Stimulated activated CD4-positive, alpha-beta T cell treated with anti-CD3 and anti-CD28 coated beads, Interleukin-1b, Interleukin-23, amount 100 ng/mL, for 48 hours (primary cell): ENCODE measurements at places on chromosomes 12 and 14.
A peak's percentile ranks its signal among the peaks of the same experiment; 100 is the strongest.

GRCh38 chr12:72388322-72388721, 116.2 kb downstream of the TRHDE start:
- no peak for DNase-seq

GRCh38 chr14:75432411-75432810, 4.6 kb downstream of the JDP2 start:
- DNase-seq: no peak

DNA sequence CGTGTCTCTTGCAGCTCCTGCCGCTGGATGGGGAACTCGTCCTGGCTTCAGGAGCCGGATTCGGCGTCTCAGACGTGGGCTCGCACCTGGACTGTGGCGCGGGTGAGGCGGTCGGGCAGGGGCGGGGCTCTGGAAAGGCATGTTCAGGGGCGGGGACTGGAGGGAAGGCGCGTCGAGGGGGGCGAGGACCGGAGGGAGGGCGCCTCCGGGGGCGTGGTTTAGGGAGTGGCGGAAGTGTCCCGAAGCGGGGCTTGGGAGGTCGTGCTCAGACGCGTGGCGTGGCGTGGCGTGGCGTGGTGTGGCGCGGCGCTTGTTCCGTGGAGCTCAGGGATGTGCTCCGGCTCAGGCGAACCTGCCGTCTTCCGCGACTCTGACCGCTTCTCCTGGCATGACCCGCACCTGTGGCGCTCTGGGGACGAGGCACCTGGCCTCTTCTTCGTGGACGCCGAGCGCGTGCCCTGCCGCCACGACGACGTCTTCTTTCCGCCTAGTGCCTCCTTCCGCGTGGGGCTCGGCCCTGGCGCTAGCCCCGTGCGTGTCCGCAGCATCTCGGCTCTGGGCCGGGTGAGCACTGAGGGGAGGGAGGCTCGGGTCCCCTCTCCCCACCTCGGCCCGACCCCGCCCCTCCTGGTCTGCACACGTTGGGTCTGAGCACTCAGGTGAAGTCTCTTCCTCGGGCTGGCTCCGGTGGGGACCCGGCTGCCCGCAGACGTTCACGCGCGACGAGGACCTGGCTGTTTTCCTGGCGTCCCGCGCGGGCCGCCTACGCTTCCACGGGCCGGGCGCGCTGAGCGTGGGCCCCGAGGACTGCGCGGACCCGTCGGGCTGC, 6.2 kb downstream of the AMN start:
- DNase-seq: peak; percentile 56

DNA sequence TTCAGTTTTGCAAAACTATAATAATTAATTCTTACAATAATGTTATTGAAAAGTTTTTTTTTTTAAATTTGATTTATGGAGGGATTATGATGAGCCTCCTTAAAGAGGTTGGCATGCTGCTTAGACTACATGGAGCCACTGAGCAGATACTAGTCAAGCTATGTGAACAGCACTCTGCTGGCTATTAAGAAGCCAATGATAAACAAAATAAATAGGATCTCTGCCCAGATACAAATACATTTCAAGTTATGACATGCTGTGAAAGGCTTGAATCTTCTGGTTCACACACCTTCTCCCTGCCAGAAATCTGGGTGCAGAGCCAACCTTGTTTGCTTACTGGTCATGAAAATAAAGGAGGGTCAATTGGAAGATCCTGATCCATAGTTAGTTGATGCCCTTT, 107.4 kb upstream of the NAV3 start:
- no peak for DNase-seq

DNA sequence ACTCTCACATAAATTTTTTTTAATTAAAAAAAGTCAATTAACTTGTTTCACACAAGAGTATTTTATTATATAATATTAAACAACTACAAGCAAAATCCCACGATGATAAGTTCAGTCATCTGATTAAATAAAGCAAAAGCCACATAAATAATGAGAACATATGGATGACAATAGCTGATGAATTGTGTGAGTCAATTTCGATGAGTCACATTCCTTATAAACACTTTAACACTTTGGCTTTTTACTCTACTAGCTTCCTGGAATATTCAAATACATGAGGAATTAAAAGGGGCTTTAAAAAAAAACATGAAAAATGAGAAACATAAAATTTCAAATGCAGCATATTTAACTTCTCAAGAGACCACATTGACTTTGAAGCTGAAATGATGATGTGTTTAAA, 95.3 kb downstream of the BCAT1 start:
- DNase-seq: no peak

- DNase-seq: no peak
Observed at GRCh38 chr12:85835426-85836196, 598 bp downstream of the RASSF9 start.

GRCh38 chr14:22569737-22570131, 19.3 kb downstream of the DAD1 start:
- no peak for DNase-seq

GRCh38 chr14:61202124-61202523, 79.0 kb downstream of the TMEM30B start:
- no peak for DNase-seq

GRCh38 chr12:5124401-5124800, 80.7 kb downstream of the KCNA5 start:
- DNase-seq: no peak

GRCh38 chr14:100067971-100068959, 3.0 kb downstream of the EVL start:
- DNase-seq: peak; percentile 93

DNA sequence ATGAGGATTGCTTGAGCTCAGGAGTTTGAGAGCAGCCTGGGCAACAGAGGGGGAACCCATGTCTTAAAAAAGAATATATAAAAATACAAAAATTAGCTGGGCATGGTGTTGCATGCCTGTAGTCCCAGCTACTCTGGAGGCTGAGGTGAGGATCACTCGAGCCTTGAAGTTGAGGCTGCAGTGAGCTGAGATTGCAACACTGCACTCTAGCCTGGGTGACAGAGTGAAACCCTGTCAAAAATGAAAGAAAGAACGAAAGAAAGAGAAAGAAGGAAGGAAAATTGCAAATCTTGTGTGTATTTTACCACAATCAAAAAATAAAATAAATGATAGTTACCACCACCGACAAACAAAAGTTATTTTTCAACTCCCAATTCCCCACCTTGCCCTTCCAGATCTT, 45.3 kb downstream of the SPRING1 start:
- no peak for DNase-seq

- DNase-seq: no peak
Observed at GRCh38 chr12:15472036-15472435, 149.7 kb downstream of the PTPRO start.

GRCh38 chr12:102879144-102879763, 37.8 kb downstream of the PAH start:
- DNase-seq: peak; percentile 24

- peak; percentile 36 for DNase-seq
Observed at GRCh38 chr14:92922883-92923743, at the start of gene CHGA. TSS of gene CHGA (plus strand) at chr14:92923150. CDS start at chr14:92923360, 210 bp downstream.

DNA sequence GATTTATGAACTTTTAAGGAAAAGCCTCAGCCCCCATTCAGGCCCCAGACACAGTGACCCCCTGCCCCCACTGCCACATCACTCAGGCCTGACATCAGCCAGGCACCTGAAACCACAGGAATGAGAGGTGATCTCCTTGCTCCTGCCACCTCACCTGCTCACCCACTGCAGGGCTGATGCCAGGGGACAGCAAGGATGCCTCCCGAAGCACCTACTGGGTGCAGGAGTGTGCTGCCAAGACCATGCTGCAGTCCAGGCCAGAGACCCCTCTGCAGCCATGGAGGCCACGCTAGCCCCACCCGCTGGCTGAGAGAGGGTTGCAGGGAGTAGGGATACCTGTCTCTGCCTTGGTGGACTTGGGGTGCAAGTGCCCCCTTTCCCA, 18.6 kb upstream of the KRT7 start:
- DNase-seq: no peak

- no peak for DNase-seq
Observed at GRCh38 chr12:109098183-109098604, 797 bp downstream of the UNG start.

DNA sequence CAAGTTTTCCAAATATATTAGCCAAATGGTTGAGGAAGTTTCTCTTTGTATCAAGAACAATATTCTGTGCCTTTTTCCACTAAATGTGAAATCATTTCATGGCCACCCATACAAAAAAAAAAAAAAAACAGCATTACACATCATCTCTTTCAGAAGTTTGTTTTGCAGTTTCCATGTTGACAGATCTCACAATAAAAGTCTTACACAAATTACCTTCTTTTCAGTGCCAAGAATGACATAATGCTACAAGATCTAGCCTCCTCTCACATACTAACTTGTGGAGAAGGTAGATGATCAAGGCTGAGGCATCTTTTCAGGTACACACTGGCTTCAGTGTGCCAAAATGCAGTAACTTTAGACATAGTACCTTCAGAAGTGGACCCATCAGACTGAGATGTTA, 35.3 kb downstream of the PRKD1 start:
- no peak for DNase-seq

- DNase-seq: no peak
Observed at GRCh38 chr14:55188686-55189295, 2.6 kb downstream of the DLGAP5 start.

- no peak for DNase-seq
Observed at GRCh38 chr12:30026621-30027234, 243.0 kb upstream of the TMTC1 start.

- DNase-seq: no peak
Observed at GRCh38 chr12:63998584-63998983, 154.1 kb downstream of the SRGAP1 start.

- DNase-seq: no peak
Observed at GRCh38 chr14:99716091-99716849, 32.2 kb downstream of the CYP46A1 start.

- no peak for DNase-seq
Observed at GRCh38 chr12:33047666-33048065, 151.1 kb upstream of the PKP2 start.

- DNase-seq: no peak
Observed at GRCh38 chr12:501722-502447, 42.1 kb downstream of the B4GALNT3 start.

DNA sequence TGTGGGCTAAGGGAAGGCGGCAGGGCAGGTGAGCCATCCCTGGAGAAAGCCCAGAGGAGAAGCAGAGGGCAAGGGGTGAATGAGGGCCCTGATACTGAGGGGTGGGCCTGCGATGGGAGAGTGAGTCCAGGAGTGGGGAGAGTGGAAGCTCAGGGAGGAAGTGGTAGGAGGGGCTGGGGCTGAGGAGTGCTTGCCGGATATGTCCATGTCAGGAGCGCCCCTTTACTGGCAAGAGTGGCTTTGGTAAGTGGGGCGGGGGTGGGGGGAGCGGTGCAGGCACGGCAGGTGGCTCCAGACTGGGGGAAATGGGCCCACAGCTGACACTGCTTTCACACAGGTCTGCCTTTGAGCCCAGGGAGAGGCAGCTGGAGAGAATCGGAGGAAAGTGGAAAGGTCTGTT, 86.4 kb upstream of the GPR68 start:
- DNase-seq: no peak
